ENCODE measurements at places on chromosomes 4 and X.

DNA sequence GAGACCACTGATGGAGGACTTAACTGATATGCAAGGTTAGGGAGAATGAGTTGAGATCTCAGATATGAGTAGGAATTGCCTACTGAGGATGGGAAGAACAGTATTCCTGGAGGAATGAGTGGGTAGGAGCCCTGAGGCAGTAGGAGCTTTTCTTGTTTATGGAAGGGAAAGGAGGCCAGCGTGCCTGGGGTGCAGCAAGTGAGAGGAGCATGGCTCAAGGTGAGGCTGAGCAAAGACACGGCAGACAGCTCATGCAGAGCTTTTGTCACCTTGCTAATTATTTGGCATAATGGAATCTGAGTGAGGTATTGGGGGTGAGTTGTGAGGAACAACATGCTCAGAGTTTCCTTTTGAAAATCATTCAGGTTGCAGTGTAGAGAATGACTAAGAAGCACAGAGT lies 65.3 kb upstream of the IBSP start:
- no peak for DNase-seq

- no peak for DNase-seq
Measured at GRCh38 chr4:110109455-110109854, 89.0 kb downstream of the ELOVL6 start.

DNA sequence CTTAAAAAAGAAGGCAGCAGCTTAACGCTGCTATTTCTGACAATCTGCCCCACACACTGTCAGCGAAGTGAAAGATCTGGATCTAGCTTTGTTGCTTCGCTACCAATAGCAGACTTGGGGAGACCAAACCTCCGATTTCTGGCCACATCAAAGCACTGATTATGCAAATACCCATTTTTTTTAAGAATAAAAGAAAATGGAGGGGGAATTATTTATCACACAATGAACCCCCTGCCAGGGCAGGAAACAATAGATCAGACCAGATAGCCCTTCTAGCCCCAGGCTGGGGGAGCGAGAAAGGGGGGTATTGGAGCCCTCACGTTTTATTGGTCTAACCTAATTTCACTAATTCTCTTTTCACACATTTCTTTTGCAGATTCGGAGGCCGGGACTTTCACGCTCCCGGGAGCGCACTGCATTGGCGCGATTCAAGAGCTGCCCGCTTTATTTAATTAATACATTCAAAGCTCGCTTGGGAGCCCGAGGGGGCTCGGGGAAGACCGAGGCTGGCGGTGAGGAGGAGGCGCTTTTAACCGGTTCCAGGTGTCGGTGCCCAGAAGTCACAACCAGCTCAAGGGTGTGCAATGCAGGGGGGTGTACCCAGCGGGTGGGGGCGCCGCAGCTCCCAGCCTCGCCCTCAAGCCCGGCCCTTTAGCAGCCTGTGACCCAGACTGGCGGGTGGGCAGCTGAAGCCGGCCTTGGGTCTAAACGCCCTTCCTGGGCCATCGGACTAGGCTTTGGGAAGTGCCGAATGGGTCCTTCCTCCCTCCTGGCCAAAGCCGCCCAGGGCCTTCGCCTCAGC lies 5.5 kb downstream of the NEUROG2 start:
- DNase-seq: no peak

DNA sequence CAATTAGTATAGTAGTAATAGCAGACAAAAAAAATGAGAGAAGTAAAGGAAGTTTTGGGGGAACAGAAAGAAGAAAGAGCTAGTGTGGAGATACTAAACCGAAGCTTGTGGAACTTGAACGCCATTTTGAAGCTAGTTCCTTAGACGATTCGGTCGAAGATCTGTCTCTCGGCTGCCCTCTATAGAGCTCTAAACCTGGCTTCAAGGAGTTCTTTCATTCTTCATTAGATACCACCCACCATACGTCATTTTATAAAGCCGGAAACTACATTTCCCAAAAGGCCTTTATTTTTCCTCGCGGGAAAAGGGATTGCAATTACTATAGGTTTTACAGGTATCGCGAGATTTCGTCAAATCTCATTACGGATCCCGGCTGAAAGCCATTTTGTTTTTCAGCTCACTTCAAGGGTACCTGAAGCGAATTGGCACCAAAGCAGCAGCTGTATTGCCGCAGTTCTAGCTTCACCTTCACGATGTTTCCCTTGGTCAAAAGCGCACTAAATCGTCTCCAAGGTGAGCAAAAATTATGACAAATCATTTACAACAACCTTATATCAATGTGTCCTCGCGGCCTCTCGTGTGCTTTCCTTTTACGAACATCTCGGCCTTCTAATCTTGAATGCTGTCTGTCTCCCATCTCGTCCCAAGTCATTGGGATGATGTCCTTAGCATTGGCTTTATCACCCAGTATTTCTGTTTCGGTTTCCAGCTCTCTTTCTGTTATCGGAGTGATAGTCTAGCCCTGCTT lies at the start of gene COX7B:
TSS of gene COX7B (plus strand) at position 388 of the 748 bp plus-strand sequence. CDS start at position 474, 86 bp downstream.
- peak; percentile 95 for DNase-seq

GRCh38 chr4:26964512-26964911 lies 103.9 kb downstream of the STIM2 start:
- no peak for DNase-seq

DNA sequence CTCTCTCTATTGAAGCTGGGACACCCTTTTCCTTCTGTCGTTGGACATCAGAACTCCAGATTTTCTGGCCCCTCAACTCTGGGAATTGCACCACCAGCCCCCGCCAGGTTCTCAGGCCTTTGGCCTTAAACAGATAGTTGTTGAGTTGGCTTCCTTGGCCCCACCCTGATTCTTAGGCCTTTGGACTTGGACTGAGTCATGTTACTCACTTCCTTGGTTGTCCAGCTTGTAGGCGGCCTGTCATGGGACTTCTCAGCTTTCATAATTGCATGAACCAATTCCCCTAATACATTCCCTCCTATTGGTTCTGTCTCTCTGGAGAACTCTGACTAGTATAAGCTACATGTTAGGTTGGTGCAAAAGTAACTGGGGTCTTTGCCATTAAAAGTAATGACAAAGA lies 195.7 kb downstream of the GPAT3 start:
- peak; percentile 3 for DNase-seq

DNA sequence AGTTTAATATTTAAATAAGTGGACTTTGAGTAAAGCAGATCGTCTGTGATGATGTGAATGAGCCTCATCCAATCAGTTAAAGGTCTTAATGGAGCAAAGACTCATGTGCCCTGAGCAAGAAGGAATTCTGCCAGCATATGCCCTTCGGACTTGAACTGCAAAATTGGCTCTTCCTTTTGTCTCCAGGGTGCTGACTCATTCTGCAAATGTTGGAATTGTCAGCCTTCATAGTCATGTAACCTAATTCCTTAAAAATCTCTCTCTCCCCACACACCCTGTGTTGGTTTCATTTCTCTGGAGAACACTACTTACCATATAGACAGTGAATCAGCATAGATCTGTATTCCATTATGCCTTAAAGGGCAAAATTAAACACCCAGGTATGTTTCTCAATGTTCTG lies 609.8 kb upstream of the GALNTL6 start:
- DNase-seq: no peak

DNA sequence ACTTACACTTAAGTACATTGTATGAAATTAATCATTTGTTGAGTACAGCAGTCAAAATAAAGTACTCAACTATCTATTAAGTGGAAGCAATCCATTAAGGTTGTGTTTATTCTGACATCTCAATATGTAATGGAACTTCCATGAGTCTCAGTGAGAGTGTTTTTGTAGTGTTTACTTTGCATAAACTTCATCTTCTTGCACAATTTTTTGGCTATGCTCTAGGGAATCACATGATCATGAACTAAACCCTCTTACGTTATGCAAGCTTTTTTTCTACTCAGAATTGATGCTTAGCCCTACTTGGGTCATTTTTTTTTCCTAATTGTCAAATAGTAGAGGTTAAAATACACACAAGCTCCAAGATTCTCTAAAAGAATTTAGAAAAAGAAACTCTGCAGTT lies 21.1 kb upstream of the PIGA start:
- no peak for DNase-seq

GRCh38 chrX:135707880-135708279 lies 5.6 kb upstream of the CT45A1 start:
- DNase-seq: peak; percentile 50

GRCh38 chrX:71504346-71504745 lies 28.6 kb upstream of the OGT start:
- no peak for DNase-seq

DNA sequence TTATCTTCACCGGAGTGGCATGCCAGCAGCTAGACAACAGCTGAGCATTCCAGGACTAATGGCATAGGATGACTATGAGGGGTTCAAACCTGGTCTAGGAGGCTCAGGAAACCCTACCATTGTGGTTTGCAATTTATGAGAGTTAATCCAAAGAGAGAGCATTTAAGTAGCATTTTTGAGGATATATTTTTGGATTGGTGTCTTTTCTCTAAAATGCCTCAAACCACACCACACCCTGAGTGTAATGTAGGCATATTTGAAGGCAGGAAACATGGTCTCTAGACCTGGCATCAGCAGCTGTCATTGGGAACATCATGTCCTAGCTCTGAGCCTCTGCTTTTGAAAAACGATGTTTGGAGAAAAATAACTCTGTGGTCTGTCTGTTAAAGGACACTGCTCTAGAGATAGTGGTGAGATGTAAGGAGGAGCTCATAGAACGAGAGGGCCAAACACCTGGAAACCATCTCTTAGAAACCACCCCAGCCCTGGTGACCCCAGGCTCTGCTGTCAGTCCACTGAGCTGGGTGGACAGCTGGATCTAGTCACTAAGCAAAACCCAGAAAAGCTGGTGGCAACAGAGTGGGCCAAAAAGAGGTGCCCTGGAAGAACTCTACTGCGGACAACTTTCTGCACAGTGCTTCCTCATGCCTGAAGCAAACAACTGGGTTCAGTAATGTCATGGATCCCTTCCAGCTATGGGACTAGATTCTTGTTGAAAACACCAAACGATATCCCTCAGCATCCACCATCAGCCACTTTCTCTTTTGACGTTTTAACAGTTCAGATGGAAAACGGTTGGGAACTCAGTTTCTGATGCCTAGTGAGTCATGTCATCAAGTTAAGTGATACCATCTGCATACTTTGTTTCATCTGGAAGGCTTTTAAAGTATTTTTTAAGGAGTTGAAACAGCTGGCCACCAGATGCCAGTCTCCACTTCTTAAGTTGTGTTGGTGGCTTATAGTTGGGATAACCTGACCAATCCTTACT lies 100.2 kb upstream of the C1QTNF7 start:
- DNase-seq: no peak

DNA sequence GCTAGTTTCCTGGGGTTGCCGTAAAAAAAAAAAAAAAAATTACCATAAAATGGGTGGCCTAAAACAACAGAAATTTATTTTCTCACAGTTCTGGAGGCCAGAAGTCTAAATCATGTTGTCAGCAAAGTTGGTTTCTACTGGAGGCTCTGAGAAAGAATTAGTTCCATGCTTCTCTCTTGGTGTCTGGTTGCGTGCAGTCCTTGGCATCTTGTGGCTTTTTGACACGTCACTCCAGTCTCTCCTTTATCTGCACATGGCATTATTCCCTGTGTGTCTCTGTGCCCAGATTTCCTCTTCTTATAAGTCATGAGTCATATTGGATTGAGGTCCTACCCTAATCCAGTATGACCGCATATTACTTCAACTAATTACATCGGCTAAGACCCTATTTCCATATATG lies 38.7 kb downstream of the SPATA4 start:
- DNase-seq: no peak

DNA sequence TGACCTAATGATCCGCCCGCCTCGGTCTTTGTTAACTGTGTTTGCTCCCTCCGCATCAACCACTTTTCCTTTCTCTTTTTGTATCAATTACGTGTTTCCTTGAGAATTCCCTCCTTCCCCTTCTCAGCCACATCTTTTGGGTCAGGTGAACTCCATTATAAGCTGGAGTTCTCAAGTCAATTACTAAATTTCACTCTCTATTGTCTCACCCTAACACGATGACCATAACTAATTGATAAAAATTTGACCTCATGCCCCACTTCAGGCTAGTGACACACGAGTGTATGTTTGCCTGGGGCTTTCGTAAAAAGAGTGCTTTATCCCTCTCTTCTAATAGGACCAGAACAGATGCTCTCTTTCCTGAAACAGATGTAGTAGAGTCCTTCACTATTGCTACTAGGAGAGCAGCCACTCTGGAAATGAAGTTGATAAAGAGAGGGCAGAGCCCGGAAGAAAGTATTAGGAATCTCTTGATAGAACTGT lies 403.6 kb upstream of the ANXA10 start:
- no peak for DNase-seq

- DNase-seq: peak; percentile 69
Measured at GRCh38 chrX:84907324-84907968, 96.2 kb upstream of the APOOL start.

DNA sequence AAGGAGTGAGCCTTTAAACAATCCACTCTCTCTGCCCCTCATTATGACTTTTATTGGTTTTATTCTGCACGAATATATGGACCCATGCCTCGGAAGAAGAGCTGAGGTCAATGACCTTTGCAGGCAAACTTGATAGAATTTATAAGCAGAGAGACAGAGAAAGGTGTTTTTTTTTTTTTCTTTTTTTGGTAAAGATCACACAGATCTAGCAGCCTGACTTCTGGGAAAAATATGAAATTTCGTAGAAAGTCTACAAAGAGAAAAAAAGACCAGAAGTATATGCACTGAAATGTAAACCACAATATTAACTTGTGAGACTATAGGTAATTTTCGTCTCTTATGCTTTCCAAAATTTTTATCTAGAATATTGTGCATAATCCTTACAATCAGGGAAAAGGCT lies 61.6 kb downstream of the LEF1 start:
- DNase-seq: no peak

DNA sequence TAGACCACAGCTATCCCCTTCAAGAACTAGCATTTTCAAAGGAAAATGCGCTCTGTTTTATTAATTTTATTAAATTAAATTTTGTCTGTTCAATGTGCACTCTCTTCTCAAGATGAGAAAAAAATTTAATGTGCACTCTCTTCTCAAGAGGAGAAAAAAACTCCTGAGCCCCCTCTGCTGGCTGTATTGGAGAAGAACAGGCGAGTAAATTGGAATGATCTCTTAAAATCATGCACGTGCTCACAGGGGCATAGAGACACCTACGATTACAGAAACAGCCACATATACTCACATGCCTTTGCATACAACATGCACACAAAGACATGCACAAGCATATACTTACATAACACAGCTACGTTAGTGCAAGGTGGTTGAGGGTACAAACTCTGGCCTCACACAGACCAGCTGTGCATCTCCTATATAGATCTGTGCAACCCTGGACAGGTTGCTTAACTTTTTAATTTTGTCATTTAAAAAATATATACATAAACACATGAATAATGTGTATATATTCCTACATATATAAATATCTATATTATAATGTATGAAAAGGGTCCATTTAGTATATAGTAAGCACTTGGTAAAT lies 176.2 kb upstream of the CXorf66 start:
- DNase-seq: peak; percentile 73

DNA sequence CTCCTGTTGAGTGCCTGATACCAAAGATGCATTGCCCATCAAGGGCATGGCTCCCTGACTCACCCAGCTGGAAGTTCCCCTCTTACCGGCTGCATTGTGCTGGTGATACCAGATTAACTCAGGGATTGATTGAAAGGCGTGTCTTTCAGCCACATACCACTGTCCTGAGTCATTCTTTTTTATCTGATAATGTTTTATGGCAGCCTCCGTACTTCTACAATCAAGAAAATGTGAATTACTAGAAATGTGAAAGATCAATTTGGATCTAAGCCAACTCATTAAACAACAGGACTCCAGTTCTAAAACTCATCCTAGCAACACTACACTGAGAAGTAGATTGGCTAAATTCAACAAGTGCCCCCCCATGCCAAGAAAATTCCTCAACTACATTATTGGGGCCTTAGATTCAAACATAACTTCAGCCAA lies 40.0 kb downstream of the TXK start:
- peak; percentile 72 for DNase-seq

GRCh38 chr4:110628663-110629213 lies 5.9 kb upstream of the PITX2 start:
- DNase-seq: no peak

GRCh38 chrX:100407147-100407783 lies 2.8 kb downstream of the PCDH19 start:
- no peak for DNase-seq

Measured in HT-29 (cell line).